Suppressor macrophage (primary cell): ENCODE measurements at places on chromosomes 2 and 18.
A peak's percentile ranks its signal among the peaks of the same experiment; 100 is the strongest.

- DNase-seq = no peak
Observed at GRCh38 chr2:127420039-127420864, 2.0 kb downstream of the PROC start.

DNA sequence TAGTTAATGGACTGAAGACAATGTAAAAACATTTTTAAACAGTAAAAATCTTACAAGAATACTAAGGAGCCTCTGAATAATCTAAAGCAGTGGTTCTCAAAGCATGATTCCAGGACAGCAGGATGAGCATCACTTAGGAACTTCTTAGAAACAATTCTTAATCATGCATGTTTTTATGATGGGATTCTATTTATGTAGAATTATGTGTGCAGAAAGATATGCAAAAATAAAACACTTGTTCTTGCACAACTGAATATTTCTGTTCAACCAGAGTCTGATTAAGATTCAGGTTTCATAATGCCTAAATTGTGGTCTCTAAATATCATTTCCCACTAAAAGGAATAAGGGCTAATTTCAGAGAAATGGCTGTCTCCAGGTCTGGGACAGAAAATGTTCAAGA, 69.2 kb upstream of the MTIF2 start:
- no peak for DNase-seq

GRCh38 chr18:61187971-61188370, 145.3 kb upstream of the CDH20 start:
- DNase-seq = no peak

DNA sequence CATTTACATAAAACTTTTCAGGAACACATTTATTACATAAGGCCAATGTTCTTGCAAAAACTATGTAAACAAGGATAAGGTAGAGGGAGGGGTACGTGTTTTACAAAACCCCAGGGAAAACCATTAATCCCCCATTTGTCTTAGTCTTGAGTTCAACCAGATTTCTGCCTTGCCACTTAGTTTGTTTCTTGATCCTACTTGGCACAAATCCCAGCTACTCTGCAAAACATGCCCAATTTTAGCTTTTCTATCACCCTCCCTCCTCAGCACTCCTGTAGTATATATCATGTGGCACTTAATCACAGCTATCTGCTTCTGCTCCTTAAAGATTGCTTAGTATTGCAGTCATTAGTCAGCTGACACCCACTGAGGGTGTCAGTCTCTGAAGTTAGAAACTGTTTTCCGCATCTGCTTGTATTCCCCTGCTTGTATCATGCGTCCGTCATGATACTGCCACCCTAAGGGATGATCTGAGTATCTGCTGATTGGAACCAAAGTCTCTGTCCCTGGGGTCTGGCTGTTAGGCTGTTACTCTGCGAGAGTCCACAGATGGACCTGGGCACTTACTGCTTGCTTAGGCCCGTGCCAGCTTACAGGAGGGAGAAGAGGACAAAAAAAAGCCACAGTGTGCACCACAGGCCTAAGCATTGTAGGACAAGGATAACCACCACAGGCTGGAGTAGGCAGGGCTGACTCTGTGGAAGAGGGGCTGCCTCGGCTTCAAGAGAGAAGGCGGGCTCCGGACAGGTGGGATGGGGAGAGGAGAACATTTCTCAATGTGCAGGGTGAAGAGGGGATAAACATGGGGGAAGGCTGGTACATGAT, 82.2 kb downstream of the EPAS1 start:
- DNase-seq = peak; percentile 65

GRCh38 chr18:57389271-57389670, 36.9 kb downstream of the ST8SIA3 start:
- DNase-seq = no peak

GRCh38 chr2:165440367-165440766, 29.1 kb upstream of the CSRNP3 start:
- DNase-seq = no peak

- peak; percentile 19 for DNase-seq
Observed at GRCh38 chr2:70258532-70258875, 567 bp downstream of the PCYOX1 start.

DNA sequence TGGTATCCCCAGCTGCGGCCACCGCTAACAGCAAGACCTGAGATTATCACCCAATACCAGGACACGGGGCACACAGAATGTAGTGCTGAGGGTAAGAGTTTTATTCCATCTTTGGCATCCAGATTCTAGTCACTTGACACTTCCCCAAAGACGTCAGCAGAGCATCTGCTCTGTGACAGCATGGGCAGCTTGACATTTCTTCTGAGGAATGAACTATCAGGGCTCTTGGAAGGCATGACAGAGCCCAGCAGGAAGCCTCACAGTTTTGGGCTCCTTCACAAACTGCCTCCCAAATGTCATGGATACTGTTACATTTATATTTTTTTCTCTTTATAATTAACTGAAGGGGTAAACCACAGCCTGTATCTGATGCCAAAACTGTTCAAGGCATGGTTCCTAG, 1010.7 kb downstream of the TDRD15 start:
- no peak for DNase-seq

GRCh38 chr18:79507546-79508480, 112.1 kb downstream of the NFATC1 start:
- DNase-seq = peak; percentile 89

DNA sequence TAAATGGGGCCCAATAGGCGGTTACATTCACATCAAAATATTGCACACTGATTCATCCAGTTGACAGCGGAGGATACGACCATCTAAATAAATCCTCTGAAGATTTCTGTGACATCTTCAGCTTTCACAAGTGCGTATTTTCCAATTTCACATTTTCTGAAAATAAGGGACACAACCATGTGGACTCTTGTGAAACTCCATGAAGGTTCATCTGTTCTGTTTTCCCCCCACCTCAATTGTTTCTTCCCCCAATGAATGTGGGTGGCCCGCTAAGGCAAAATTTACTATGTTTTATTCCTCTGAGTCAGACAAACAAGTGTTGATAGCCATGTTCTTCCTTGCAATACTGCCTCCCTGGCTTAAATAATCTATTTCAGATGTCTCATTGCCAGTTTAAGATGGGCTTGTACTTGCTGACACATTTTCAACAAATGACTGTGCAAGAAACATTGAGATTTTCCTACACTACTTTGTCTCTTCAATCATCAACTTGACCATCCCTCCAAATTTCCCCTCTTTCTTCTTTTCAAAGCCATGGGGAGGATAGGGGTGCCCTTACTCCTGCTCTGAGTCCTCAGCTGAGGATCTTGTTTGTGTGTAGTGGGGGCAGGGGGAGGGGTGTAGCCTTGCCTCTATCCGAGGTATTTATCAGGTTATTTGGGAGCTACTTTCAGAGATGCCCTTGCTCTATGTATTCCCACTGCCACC, 78.2 kb downstream of the BCL11A start:
- DNase-seq = no peak

DNA sequence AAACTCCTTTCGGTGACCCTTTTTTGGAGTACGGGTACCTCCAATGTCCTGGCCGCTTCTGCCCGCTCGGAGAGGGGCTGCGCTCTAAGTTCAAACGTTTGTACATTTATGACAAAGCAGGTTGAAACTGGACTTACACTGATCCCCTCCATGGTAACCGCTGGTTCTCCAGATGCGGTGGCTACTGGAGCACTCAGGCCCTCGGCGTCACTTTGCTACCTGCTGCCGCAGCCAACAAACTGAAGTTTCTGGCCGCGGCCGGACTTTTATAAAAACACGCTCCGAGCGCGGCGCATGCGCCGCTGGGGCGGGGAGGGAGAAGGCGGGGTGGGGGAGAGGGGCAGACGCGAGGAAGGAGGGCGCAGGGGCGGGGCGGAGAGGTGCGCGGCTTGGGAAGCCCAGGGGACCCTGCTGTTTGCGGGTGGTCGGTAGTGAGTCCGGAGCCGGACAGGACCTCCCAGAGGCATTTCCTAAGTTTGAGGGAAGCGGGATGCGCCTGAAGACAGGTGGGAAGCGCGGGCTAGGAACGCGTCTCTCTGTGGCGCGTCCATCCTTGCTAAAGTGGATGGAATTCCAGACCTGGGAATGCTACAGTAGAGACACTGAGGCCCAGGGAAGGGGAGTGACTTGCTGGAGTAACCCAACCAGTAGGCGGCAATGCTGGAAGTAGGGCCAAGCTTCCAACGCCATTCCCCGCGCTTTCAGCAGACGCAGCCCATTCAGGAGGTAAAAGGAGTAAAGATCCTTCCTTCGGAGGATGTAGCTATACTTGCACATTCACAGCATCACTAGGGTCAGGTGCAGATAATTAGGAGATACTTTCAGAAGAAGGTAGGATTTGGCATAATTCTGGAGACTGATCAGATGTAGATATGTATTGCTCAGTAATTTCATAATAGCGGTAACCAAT, at the start of gene CXCR4:
Gene CXCR4, minus strand, starts transcription at position 241 of the 910 bp plus-strand sequence. Its CDS starts 89 bp downstream, at position 152.
- peak; percentile 89 for DNase-seq

GRCh38 chr18:48937869-48938750, 12.7 kb downstream of the SMAD7 start:
- DNase-seq = no peak

GRCh38 chr2:187051350-187051749, 202.4 kb upstream of the ZSWIM2 start:
- no peak for DNase-seq

DNA sequence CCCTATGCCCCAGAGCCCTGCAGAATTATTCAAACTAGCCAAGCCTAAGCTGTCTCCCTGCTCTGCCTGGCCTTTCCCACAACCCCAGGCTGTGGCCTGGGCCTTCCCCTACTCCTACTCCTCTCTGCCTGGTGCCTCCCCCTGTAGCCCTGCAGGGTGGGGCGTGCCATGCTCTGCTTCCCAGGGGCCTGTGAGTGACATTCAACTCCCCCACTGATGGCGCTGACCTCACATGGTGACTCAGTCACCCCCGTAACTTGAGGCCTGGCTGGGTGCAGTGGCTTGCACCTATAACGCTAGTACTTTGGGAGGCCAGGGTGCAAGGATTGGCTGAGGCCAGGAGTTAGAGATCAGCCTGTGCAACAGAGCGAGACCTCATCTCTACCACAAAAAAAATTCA, 60.6 kb downstream of the KIF1A start:
- DNase-seq = peak; percentile 17

DNA sequence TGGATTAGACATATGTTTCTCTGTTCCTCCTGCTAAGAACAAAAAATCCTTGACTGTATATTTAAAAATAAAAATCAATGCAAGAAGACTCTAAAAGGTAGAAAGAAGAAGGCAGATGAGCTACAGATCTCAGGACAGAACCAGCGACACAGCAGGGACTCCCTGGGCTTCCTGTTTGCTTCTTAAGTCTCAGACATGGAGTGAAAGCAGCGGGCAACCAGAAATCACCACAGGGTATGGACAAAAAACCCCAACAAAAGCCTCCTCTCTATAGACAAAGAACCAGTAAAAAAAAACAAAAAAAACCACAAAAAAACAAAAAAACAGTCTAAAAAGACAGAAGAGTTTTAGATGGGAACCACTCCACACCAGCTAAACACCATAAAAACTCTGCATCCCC, 971.0 kb upstream of the GYPC start:
- DNase-seq = no peak
